ENCODE measurements at places on chromosomes 7 and 10. TPM values are rescaled to one million over a fixed set of nuclear protein-coding genes. Genes with fewer than 3 reads are reported as not detected.

The NPC1L1 gene
- total RNA-seq = 0.10 TPM

The NKX2-3 gene
- not detected for total RNA-seq

The COL26A1 gene
- total RNA-seq = 15.4 TPM

- no peak for DNase-seq
- H3K36me3 ChIP-seq = peaks cover 17% of the 10 kb centered on the region
- H3K27ac ChIP-seq = no peak overlapping the region
- no peak overlapping the region for H3K4me3 ChIP-seq
- H3K4me1 ChIP-seq = no peaks in the 10 kb centered on the region
Measured at GRCh38 chr7:76016191-76016947, 22.0 kb upstream of the TMEM120A start.

DNA sequence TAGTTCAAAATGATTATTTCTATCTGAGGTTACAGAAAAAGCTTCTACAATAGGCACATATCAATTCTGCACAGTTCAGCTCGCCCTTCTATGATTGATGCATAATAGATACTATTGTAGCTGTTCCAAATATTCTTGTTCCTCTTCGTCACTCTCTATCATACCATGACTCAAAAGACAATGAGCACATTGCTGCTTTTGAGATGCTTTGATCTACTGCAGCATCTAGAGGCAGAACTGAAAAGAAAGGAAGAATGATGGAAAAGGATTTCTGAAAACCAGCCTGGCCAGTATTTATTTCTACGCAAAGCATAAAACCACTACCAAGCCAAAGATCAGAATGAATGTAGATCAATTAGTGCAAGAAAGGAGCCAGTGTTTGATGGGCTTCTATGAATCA is 59.3 kb upstream of the PLXDC2 start:
- H3K4me3 ChIP-seq = no peak overlapping the region
- no peak for DNase-seq
- no peaks in the 10 kb centered on the region for H3K27me3 ChIP-seq
- H3K36me3 ChIP-seq = no peaks in the 10 kb centered on the region
- no peaks in the 10 kb centered on the region for H3K4me1 ChIP-seq
- no peak overlapping the region for H3K27ac ChIP-seq

GRCh38 chr10:34593930-34594329 is 221.2 kb downstream of the PARD3 start:
- H3K27ac ChIP-seq = no peak overlapping the region
- no peak for DNase-seq
- no peak overlapping the region for H3K4me3 ChIP-seq
- H3K27me3 ChIP-seq = no peaks in the 10 kb centered on the region
- H3K4me1 ChIP-seq = no peaks in the 10 kb centered on the region

DNA sequence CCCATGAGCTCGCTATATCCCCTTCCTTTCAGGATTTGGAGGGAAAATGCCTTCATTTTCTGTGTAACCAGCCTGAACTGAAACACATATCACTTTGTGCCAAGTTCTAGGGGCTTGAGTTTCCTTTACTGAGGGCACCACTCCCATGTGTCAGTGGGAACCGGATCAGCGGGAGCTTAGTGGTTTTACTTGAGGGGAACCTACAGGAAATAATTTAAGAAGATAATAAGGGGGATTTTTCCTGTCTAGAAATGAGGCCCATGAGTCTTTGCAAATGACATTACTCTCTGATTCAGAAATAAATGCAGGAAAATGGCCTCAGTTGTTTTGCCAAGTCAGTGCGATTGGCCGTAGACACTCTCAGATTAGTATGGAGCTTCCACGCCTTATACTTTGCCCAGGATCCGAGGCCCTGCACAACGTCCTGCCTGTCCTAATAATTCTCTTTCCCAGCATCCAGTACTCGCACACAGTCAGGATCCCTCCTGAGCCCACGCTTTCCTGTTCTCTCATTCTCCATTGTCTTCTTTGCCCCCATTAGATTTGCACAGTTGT is 86.4 kb upstream of the LYZL1 start:
- H3K27ac ChIP-seq = no peak overlapping the region
- H3K36me3 ChIP-seq = no peaks in the 10 kb centered on the region
- DNase-seq = no peak
- no peak overlapping the region for H3K4me3 ChIP-seq
- no peaks in the 10 kb centered on the region for H3K27me3 ChIP-seq
- peaks cover 4% of the 10 kb centered on the region for H3K4me1 ChIP-seq

- H3K4me1 ChIP-seq = peaks cover 46% of the 10 kb centered on the region
- no peak for DNase-seq
- H3K27ac ChIP-seq = peak overlapping the region; percentile 25
- H3K36me3 ChIP-seq = peaks cover 42% of the 10 kb centered on the region
- no peaks in the 10 kb centered on the region for H3K27me3 ChIP-seq
- H3K4me3 ChIP-seq = no peak overlapping the region
Measured at GRCh38 chr7:139701908-139702307, 75.9 kb downstream of the HIPK2 start.

DNA sequence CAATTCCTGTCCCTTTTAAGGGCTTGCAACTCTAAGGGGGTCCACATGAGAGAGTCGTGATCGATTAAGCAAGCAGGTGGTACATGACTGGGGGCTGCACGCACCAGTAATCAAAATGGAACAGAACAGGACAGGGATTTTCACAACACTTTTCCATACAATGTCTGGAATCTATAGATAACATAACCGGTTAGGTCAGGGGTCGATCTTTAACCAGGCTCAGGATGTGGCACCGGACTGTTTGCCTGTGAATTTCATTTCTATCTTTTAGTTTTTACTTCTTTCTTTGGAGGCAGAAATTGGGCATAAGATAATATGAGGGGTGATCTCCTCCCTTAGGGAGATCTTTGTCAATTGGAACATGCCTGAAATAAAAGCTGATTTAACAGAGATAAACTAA is 370.1 kb downstream of the IPMK start:
- H3K4me3 ChIP-seq = no peak overlapping the region
- H3K27ac ChIP-seq = no peak overlapping the region
- no peaks in the 10 kb centered on the region for H3K36me3 ChIP-seq
- H3K27me3 ChIP-seq = no peaks in the 10 kb centered on the region
- H3K4me1 ChIP-seq = no peaks in the 10 kb centered on the region

DNA sequence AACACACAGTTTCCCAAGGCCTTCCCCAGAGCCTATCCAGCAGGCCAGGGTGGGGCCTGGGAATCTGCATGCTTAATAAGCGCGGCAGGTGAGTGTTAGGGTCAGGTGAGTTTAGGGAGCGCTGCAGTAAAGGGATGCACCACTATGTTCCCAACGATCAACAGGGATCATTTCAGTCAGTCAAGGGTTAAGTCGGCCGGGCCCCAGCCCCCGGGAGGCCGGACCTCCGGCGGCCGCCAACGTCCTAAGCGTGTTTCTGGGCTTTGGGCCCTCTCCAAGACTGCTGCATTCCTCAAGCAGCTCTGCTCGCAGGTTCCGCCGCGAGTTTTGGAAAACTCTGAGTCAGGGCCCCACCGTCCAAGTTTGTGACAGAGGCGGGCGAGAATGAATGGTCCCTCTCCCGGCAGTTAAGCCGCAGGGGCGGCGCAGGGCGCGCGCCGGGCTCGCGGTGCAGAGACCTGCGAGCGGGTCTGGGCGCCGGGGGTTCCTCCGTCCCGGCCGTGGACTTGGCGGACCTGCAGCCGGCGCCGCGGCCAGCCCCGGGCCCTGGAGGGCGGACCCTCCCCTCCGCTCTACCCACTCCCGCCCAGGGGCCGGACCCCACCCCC is 81.6 kb downstream of the ARHGAP22 start:
- peak; percentile 79 for DNase-seq
- H3K27me3 ChIP-seq = peaks cover 7% of the 10 kb centered on the region
- no peak overlapping the region for H3K27ac ChIP-seq
- peaks cover 25% of the 10 kb centered on the region for H3K4me1 ChIP-seq
- H3K36me3 ChIP-seq = no peaks in the 10 kb centered on the region
- peak overlapping the region; percentile 30 for H3K4me3 ChIP-seq

DNA sequence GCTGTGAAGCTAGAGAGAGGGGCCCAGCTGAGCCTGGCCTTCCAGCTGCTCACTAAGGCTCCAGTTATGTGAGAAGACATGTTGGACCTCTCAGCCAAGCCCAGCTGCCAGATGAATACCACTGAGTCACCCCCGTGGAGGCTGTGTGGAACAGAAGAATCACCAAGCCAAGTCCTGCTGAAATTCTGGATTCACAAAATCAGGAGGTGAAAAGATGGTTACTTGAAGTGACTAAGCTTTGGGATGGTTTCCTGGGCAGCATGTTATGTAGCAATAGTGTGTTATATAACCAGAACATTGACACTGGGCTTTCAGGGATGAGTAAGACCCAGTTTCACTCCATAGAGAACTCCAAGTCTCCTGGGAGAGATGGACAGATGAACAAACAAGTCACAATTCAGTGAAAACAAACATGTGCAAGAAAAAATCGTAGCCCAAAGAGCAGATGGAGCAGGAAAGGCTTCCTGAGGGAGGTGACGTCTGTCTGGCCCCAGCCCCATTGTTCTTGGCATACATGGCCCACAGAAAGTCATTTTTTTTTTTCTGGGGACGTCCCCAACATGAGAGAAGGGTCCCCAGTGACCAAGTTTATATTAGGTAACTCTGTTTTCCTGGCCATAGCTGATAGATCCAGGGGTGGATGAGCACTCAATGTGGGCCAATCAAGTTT is 64.1 kb upstream of the PDZD8 start:
- no peak for DNase-seq
- no peak overlapping the region for H3K27ac ChIP-seq
- H3K27me3 ChIP-seq = peaks cover 6% of the 10 kb centered on the region
- no peak overlapping the region for H3K4me3 ChIP-seq
- peaks cover 16% of the 10 kb centered on the region for H3K4me1 ChIP-seq

GRCh38 chr10:87519582-87519981 is 14.9 kb downstream of the MINPP1 start:
- H3K4me3 ChIP-seq = no peak overlapping the region
- no peak overlapping the region for H3K27ac ChIP-seq
- H3K27me3 ChIP-seq = no peaks in the 10 kb centered on the region
- DNase-seq = no peak
- H3K36me3 ChIP-seq = peaks cover 14% of the 10 kb centered on the region

Measured in spinal cord (tissue), 10 donors.